ENCODE measurements at places on chromosomes 7 and 10.
A peak's percentile ranks its signal among the peaks of the same experiment; 100 is the strongest.

- DNase-seq: no peak
Observed at GRCh38 chr7:26157520-26158105, 5.6 kb downstream of the NFE2L3 start.

DNA sequence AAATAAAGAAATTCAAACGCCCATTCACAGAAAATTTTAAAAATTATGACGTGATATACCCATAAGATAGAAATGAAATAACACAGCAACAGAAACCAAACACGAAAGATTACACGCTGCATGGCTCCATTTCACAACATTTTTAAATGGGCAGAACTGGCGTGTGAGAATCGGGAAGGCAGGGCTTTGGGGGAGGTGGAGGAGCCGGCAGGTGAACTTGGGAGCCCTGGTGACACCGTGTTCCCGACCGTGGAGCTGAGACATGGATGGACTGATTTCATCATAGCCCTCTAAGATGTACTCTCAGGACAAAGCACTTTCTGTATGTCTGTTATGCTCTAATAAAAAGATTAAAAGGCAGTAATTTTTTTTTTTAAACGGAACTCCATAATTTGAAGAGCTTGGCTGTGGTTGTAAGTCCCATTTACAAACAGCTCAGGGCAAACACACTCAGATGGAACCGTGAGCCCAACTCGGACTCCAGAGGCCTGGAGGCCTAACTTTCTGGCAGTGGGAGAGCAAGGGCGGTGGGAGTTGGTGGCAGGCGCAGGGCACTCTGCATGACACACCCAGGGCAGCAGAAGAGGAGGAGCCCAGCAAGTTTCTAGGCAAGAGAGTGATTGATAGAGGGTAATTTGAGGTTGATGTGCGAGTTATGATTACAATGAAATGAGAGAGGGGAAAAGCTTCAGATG is 203.4 kb downstream of the MAD1L1 start:
- no peak for DNase-seq

- no peak for DNase-seq
Observed at GRCh38 chr7:27344471-27344870, 101.9 kb downstream of the EVX1 start.

- no peak for DNase-seq
Observed at GRCh38 chr10:128337860-128338378, 211.7 kb upstream of the MKI67 start.

DNA sequence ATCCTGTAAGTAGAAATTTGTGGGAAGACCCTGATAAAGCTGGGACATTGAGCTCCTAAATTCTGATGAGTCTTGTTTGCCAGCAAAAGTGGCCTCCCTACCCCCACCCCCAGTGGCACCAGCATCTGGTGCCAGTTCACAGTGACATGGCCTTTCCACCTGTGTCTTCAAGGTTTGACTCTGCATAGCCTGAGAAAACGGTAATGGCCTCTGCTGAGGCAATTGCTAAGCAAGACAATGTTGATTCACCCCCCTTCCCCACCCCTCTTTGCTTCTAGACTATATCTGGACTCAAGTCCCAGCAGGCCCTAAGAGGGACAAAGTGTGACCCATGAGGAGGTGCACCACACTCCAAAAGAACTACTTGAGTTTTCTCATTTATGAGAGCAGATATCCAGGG is 48.0 kb upstream of the PIK3CG start:
- DNase-seq: no peak

GRCh38 chr7:148708026-148708885 is 9.6 kb downstream of the CUL1 start:
- no peak for DNase-seq

DNA sequence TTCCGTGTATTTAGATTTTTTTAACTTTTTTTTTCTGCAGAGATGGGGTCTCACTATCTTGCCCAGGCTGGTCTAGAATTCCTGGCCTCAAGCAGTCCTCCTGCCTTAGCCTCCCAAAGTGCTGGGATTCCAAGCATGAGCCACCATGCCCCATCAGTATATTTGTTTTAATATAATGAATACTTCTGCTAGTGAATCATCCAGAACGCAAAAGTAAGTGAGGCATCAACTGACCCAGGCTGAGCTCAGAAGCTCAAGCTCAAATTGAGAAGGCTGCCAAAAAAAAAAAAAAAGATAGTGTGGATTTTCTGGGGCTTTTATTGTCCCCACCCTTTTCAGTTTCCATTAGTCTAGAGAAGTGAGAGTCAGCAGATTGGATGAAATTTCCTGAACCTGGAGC is 39.0 kb upstream of the TECTB start:
- DNase-seq: no peak

DNA sequence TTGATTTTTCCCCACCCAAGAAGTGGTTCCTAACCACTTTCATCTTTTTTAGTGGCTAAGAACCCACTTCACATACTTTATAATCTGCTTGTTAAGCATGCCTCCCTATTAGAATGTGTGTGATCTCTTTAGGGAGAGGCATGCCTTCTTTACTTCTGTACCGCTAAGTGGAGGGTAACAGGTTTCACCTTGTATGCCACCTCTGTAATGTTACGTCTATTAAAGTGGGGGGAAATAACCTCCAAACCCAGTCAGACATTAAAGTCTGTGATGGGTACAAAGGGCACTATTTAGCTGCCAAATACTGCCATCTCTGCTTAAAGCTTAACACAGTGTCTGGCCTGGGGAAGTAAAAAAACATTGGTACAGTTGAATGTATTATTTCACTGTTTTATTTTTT is 51.9 kb downstream of the EPC1 start:
- DNase-seq: no peak

DNA sequence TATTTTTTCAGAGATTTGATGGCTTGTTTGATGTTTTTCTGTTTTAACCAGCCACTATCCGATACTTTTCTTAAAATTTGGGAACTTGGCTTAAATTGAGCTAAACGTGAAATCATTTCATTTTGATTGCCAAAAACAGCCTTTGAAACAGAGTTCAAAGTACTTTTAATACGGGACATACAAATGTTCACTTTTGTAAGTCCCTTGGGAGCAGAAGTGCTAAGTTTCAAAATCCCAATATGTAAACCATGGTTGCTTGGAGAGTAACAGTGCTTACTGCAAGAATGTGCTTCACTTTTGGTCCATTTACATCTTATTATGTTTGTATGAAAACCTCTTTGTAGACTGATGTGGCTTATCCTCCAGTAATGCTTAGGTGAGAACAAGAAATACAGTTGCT is 10.9 kb downstream of the PNPLA8 start:
- no peak for DNase-seq

GRCh38 chr7:124029396-124030188 is 3.3 kb downstream of the TMEM229A start:
- DNase-seq: no peak

GRCh38 chr10:96507044-96507443 is 6.7 kb downstream of the TLL2 start:
- no peak for DNase-seq

GRCh38 chr7:2928613-2929311 is 84.7 kb upstream of the GNA12 start:
- DNase-seq: no peak

- no peak for DNase-seq
Observed at GRCh38 chr7:46681865-46682503, 760.9 kb upstream of the IGFBP3 start.

DNA sequence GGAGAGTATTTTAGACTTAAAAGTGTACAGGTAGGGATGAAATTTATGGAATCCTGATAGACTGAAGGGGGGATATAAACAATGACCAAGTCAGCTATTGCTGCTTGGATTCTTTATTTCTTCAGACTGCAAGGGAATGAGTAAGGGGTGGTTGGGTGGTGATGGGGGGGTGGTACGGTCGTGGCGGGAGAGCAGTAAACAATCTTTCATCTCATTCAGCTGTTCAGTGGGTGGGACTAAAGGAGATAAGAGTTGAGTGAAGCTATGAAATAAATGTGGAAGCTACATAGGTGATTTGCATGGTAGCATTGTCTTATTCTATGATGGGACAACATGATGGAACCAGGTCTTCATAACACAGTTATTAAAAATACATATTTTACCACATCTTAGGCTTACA is 1.8 kb downstream of the SEPTIN7 start:
- DNase-seq: peak; percentile 23
